Gastroesophageal sphincter (tissue), 4 donors: ENCODE measurements at places on chromosomes 12 and 14. TPM values are rescaled to one million over a fixed set of nuclear protein-coding genes. Genes with fewer than 3 reads are reported as not detected.
A peak's percentile ranks its signal among the peaks of the same experiment; 100 is the strongest.

The LGMN gene
- 59.0 TPM for total RNA-seq

DNA sequence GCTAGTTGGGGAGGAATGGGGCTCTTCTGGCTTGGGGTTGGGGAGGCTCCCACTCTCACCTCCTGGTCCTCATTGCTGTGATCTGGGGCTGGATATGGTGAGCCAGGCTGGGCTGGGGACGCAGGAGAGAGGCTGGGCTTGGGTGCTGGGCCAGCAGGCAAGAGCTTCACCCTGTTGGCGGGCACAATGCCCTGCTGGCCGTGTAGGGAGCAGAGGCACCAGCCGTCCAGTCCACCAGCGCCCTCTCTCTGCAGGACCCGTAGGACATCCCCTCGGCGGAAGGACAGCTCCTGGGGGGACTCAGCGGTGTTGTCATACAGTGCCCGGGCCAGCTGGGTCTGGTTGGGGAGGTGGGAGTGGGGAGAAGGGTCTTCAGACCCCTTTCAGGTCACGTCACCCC lies 4.5 kb downstream of the EFS start:
- H3K27ac ChIP-seq, result peak overlapping the region; percentile 63
- no peak overlapping the region for H3K4me3 ChIP-seq
- ATAC-seq, result no peak
- H3K27me3 ChIP-seq, result peaks cover 5% of the 10 kb centered on the region
- H3K36me3 ChIP-seq, result no peaks in the 10 kb centered on the region

GRCh38 chr12:86903159-86903558 lies 647.0 kb upstream of the MGAT4C start:
- no peak for ATAC-seq
- no peaks in the 10 kb centered on the region for H3K4me1 ChIP-seq
- H3K36me3 ChIP-seq, result no peaks in the 10 kb centered on the region
- H3K27me3 ChIP-seq, result no peaks in the 10 kb centered on the region

DNA sequence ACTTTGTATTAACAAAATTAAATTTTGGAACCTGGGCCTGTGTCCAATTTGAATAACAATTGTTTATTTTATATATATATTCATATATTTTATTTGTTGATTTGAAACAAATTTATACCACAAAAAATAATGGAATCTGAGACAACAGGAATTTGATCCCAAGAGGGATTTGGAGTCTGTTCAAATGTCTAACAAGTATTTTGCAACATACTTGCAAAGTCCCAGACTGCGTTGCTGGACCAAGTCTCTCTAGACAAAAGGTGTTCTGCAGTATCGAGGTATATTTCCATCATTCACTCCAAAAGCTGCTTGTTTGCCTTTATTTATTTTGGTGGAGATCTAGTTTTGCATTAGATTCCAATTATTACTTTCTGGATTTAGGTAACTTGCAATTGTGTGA lies 68.7 kb upstream of the PTPRR start:
- no peaks in the 10 kb centered on the region for H3K36me3 ChIP-seq
- H3K27me3 ChIP-seq, result no peaks in the 10 kb centered on the region
- no peak overlapping the region for H3K27ac ChIP-seq
- H3K4me1 ChIP-seq, result no peaks in the 10 kb centered on the region

The TEP1 gene
- total RNA-seq, result 19.5 TPM

The LYSET gene
- total RNA-seq, result 16.8 TPM

The ATP6V1D gene
- total RNA-seq, result 71.1 TPM

GRCh38 chr14:83638748-83639504 lies 1891.0 kb upstream of the FLRT2 start:
- no peak for ATAC-seq
- no peaks in the 10 kb centered on the region for H3K27me3 ChIP-seq
- H3K27ac ChIP-seq, result no peak overlapping the region
- no peaks in the 10 kb centered on the region for H3K36me3 ChIP-seq
- no peak overlapping the region for H3K4me3 ChIP-seq

The APEX1 gene
- total RNA-seq, result 98.0 TPM

The PRB2 gene
- not detected for total RNA-seq
